ENCODE measurements at places on chromosomes 11 and 22.

GRCh38 chr11:59180168-59180776, 8.3 kb downstream of the DTX4 start:
- no peak for DNase-seq

DNA sequence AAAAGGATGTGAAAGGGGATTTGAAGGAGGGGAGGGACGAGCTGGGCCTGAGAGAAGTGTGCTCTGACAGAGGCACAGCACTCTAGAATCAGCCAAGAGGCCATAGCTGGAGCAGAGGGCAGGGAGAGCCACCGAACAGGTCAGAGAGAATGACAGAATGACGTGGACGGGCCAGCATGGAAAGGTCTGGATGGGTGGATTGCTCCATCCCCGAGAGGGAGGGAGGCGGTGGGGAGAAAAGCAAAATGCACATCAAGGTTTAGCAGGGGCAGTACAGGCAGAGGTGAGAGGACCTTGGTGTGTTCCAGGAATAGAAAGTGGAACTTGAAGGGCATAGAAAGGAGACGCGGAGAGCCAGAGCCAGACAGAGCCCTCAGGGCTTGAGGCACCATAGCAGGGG, 6.9 kb downstream of the PMM1 start:
- DNase-seq: no peak

GRCh38 chr11:31141789-31142188, 227.8 kb downstream of the DCDC1 start:
- no peak for DNase-seq

- DNase-seq: no peak
These were observed 7.1 kb upstream of the VWA5A start for GRCh38 chr11:124108156-124108555.

DNA sequence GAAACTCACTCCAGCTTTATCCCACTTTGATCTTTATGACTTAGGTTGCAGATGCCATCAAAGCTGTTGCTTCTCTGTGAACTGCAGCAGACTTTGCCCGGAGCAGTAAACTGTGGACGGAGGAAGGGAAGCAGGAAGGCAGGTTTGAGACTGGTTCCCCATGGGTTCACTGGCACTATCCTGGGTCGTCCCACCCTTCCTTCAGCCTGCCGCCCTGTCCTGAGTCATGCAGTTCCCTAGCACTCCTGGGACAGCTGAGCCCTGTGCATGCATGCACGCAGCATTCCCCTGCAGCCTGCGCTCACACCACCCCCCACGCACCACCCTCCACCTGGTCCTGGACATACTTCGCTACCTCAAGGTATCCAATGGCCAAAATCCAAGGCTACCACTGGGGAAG, 23.5 kb upstream of the P2RY2 start:
- DNase-seq: no peak

DNA sequence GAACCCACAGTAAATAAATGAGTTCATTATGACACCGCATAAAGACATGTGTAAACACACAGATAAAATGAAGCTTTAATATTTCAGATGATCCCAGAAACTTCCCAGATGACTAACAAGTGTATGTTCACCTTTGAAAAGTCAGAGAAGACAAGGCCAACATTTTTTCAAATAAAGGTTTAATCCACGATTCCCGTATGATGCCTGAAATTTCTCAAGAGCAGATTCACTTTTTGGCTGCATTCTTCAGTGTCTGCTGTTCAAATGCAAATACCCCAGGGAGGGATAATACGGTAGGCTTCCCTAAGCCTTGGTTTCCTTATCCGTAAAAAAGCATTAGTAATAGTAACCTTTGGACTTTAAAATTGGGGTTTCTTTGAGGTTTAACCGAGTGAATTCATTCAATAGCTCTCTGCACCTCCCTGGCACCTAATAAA, 62.5 kb downstream of the SYTL2 start:
- no peak for DNase-seq

- DNase-seq: no peak
These were observed 18.6 kb downstream of the SPTBN2 start for GRCh38 chr11:66710384-66710930.

GRCh38 chr11:117875382-117876058, 938 bp downstream of the FXYD6 start:
- peak; percentile 11 for DNase-seq

- no peak for DNase-seq
These were observed 97.7 kb downstream of the RBFOX2 start for GRCh38 chr22:35930933-35931332.

GRCh38 chr11:63623513-63624140, 9.4 kb upstream of the PLAAT3 start:
- no peak for DNase-seq

DNA sequence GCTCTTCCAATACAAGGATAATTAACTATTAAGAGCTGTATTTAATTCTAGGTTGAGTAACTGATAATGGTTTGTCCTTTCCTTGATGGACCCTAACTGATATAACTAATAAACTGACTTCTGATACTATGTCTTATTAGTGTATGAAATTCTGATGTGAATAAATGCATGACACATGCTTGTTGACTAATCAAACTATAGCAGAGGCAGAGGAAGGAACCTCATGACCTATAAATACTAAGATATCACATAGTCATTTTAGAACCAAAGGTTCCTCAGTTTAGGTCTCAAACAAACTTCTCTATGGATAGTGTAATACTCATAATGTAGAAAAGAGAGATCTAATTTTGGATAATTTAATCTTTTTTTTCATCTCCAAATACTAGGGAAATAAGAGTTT, 4.8 kb upstream of the HBD start:
- DNase-seq: no peak

- peak; percentile 19 for DNase-seq
These were observed 86.9 kb upstream of the WNT11 start for GRCh38 chr11:76293189-76293631.

- no peak for DNase-seq
These were observed 797 bp downstream of the THY1 start for GRCh38 chr11:119421941-119422808.

DNA sequence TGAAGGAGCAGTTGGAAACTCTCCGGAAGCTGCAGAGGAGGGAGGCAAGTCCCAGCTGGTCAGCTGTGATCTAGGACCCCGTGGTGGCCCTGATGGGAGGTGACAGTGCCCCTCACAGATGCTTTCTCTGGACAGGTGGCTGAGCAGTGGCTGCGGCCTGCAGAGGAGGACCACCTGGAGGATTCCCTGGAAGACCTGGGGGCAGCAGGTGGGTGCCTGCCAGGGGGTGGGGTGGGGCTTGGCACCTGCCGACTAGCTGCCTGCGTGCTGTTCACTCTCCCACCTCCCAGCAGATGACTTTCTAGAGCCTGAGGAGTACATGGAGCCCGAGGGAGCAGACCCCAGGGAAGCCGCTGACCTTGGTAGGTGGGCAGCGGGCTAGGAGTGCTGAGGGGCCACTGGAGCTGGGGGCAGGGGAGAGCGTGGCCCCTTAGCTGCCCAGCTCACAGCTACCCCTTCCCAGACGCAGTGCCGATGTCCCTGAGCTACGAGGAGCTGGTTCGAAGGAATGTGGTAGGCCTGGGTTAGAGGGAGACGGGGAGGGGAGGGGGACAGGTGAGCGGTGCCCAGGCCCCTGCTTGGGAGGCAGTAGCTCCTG, 3.1 kb downstream of the SCO2 start:
- no peak for DNase-seq

- no peak for DNase-seq
These were observed 41.6 kb upstream of the NTM start for GRCh38 chr11:131328843-131329242.

DNA sequence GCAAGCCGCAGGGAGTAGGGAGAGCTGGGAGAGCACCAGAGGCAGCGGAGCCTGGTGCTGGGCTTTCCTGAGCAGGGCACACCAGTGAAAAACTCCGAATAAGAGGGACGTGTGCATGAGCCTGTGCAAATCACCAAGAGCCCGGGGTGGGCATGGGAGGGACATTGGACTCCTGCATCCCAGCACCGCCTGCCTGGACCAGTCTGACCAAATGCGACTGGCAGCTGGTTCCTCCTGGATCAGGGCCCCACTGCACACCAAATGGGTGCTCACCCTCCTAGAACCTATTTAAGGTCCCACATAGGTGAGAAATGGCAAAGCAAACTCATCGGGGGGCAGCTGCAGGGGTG, 3.1 kb downstream of the PPM1F start:
- no peak for DNase-seq

DNA sequence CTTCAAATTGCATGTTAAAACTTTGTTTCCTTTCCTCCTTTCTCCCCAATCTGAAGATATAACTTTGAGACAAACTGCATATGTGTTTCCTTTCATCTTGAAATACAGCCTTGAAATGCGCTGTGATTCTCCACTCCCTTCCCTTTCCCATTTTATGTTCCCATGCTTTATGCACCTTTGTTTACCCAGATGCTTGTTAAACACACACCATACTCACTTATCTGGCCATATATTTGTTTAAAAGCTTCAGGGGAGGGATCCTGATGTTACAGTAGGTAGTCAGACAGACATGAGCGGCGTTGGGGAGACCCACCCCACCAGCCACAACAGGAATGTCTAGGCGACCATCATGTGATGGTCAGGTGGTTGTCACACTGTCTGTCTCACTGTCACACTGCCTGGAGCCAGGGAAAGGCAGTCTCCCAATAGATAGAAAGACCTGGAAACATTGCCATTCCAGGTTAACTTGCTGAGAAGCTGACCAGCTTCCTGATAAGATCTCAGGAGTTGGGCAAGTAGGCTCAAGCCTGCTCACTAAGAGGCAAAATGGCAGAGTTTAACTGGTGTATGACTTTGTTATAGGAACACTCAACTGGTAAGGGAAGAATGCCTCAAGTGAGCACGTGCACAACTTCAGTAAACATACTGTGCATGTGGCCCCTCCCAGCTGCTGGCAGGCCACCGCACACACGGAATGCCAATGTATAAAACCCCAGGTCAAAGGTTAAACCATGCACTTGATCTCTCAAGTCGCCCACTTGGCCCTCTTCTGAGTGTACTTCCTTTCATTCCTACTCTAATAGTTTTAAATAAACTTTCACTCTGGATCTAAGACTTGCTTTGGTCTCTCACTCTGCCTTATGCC, 23.5 kb upstream of the MSANTD2 start:
- DNase-seq: no peak

DNA sequence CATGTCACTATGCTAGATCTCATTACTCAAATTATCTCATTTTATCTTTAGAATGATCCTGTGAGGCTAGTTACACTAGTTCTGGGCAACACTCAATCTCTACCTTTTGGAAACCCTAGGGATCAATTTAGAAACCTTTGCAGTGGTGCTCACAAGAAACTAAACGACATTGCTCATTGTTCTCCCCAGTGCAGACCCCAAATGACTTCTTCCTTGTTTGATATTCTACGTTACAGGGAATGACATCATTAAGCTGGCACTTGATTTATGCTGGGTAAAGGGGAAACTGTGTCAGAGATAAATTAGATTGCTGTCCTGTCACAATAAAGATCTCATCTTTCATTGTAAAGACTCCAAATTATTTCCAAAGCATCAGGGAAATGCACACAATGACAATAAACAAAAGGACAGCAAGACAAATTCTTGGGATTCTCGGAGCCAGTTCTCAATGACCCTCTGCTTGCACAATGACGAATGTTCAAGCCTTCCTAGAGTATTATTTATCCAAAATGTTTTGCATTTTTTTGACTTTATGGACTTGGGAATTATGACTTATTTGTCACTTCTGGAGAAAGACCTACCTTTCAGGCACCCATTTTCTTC, 1121.8 kb upstream of the TENM4 start:
- DNase-seq: no peak

DNA sequence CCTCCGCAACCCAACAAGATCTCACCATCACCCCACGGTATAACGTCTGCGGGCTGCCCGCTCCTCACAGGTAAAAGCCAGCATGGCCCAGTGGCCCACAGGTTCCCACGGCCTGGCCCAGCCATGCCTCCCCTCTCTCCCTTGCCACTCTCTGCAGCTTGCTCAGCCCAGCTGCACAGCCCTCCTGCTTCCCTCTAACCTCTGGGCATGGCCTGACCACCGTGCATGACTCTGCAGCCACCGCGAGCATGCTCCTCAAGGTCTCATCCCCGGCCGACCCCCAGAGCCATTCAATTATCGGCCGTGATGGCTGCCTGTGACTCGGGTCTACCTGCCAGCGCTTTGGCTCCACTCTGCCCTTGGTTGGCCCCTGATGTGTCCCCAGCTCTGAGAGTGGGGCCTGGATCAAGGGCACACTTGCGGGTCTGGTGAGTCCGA, 185.5 kb downstream of the CTTN start:
- no peak for DNase-seq

- peak; percentile 31 for DNase-seq
These were observed 13.1 kb upstream of the TCF20 start for GRCh38 chr22:42283278-42284201.

DNA sequence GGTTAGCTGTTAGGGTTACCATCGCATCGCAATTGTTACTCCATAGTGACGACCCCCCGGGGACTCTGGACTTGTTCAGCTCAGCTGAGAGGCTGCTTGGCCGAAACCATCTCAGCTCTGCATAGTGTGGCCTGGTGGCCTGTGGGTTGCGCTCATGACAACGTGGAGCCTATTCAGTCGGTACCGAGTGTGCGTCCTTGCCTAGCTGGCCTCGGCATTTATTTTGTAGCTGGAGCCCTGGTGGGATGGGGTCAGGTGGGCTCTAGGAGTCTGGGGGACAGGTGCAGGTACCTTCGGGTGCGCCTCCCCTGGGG, 13.5 kb downstream of the LRP5 start:
- no peak for DNase-seq

DNA sequence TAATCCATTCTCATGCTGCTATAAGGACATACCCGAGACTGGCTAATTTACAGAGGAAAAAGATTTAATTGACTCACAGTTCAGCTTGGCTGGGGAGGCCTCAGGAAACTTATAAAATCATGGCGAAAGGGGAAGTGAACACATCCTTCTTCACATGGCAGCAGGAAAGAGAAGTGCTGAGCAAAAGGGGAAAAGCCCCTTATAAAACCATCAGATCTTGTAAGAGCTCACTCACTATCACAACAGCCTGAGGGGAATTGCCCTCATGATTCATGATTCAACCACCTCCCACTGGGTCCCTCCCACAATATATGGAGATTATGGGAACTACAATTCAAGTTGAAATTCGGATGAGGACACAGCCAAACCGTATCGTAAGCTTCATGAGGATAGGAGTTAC, 3.8 kb upstream of the CYB5R2 start:
- DNase-seq: no peak
